Osteocyte (in vitro differentiated cells): ENCODE measurements at places on chromosomes 13 and 19.

DNA sequence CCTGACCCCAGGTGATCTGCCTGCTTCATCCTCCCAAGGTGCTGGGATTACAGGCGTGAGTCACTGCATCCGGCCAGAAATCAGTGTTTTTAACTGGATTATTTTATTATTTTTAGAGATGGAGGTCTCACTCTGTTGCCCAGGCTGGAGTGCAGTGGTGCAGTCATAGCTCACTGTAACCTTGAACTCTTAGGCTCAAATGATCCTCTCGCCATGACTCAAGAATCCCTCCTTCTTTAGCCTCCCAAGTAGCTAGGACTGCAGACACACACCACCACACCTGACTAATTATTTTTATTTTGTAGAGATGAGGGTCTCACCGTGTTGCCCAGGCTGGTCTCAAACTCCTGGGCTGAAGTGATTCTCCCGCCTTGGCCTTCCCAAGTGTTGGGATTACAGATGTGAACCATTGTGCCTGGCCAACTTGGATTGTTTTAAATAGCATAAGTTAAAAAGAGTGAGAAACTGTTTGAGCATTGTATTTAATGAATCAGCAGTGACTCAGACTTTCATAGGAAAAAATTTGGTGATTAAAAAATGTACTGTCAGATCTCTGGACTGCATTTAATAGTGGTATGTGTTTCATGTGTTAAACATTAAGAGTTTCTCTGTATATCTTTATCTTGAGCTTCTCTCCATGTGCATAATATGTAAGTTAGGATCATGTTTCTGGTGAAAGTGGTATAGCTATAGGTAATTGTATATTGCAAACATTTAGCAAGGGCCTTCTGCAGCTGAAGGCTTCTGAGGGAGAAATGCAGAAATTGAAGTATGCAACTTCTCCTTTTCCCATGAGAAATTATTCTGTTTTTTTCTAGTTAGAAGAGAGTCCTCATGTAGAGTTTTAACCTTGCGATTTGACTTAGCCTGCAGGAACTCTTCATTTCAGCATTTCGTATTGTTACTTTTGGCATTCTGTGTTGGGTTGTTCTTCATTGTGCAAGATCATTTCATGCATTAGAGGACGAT lies 121.2 kb downstream of the PCCA start:
- DNase-seq: no peak

GRCh38 chr19:39307046-39307821 lies 11.0 kb downstream of the IFNL1 start:
- DNase-seq: no peak

GRCh38 chr19:40245506-40246128 lies 19.1 kb upstream of the CCNP start:
- no peak for DNase-seq

- DNase-seq: no peak
These were observed 36.4 kb downstream of the PSG11 start for GRCh38 chr19:42989851-42990250.

GRCh38 chr19:10654610-10655456 lies 687 bp downstream of the ILF3 start:
- DNase-seq: no peak

DNA sequence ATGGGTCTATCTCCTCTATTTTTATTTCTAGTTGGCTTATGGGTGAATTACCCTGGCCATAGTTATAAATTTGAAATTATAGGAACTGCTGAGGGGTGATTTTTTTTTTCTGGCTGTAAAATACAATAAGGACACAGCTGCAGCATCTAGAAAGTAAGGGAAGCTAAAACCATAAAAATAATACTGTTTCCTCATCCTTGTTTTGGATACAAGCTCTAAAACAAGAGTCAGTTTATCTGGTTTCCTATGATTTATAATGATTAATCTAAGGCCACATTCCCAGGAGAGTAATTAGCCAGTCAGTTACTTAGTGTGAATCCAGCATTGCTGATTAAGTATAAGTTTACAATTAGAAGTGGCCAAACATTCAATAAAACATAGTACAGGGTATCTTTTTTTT lies 219.1 kb upstream of the NBEA start:
- no peak for DNase-seq

GRCh38 chr19:47381653-47382279 lies 32.7 kb downstream of the DHX34 start:
- DNase-seq: no peak

DNA sequence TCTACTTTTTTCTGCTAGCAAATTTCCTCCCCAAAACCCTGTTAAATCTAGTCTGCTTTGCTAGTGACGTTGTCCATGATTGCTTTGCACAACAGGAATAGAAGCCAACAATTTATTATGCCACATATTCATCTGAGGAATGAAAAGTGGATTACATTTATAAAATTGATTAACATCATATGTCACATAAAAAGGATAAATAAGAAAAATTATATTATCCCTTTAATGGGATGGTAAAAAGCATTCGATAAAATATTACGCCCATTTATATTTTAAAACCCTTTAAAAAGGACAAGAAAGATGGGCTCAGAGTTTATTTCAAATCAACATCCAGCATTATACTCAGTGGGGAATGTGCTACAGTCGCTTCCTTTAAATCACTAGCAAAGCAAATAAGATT lies 991.7 kb downstream of the DIAPH3 start:
- DNase-seq: no peak

DNA sequence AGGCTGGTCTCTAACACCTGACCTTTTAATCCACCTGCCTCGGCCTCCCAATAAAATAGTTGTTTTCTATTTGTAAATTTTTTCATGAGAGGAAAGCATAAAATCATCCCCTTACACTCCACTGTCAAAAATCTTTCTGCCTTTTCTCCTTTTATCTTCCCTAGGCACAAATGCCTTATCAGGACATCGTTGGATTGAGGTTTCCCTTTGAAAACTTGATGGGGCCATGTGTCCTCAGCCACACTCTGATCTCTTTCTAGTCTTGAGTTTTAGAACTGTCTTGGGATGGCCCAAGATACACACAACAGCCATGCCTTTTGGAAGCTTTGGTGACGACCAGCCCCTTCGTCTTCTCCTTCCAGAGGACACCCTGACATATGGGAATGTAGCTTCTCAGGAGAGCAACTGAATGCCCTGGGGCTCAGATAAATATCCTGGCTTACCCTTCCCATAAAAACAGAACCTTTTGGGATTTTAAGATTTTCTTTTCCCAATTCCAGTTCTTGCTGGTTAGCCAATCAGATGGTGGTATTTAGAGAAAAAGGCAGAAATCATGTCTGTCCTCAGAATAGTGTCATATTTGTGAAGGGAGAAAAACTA lies 112.4 kb downstream of the ZNF429 start:
- no peak for DNase-seq
